ENCODE measurements at places on chromosomes 16 and 17.
A peak's percentile ranks its signal among the peaks of the same experiment; 100 is the strongest.

DNA sequence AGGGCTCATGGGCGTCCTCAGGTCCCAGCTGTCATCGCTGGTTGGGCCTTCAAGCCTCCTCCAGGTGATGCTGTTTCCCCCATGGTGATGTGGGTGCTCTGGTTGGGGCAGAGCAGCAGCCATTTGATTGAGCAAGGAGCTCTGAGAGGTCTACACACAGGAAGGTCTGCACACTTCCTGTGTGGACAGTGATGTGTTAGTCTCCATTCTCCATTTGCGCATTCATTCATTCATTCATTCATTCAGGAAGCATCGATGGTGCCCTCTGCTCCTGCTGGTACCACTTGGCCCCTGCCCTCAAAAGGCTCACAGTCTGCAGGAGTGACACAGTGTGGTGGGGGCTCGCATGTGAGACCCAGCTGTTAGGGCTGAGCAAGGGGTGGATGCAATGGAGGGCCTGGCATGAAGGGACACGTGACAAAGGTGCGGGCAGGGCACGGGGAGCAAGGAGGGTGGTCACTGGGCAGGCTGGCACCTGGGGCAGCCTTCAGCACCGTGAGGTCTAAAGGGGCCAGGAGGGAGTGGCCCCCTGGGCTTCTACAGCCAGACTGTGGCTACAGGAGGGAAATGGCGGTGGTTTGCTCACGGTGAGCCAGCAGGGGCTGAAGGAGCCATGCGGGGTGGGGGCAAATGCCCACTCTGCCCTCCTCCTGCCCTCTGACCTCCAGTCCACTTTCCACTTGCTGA is 1.5 kb downstream of the ADGRG3 start:
- no peak for DNase-seq

GRCh38 chr16:4968879-4969483 is 10.9 kb downstream of the SEC14L5 start:
- no peak for DNase-seq

DNA sequence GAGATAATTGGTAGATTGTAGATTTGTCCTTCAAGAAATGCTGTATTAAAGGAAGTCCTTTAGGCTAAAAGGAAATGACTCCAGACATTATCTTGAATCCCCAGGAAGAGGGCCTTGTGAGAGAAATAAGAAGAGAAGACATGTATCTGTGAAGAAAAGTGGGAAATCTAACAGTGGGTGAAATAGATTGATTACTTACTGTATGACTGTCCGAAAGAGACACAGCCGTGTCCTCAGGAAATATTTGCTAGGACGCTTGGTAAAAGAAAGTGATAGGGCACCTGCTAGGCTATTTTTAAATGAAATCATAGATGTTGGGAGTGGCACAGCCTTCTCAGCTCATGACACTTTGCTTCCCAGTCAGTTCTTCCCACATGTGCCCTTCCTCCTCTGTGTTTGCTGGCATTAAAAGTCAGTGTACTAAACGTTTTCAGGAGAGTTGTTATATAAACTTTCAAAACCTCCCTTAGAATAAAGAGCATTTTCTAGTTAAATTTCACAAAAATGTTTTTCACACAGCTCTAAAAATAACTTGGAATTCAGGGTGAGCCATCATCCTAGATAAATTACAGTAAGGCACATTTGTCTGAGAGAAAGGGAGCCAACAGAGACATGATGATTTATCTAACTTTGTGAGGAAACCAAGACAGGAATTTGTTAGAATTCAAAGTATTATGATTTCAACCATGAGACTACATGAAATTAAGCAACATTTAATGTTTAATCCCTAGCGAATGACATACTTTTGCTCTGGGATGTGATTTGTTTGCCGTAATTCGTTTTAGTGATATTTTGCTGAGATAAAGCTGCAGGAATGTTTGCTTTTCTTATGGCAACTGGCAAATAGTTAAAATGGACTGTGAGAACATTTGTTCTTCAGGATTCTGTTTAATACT is 35.0 kb downstream of the DHRS7B start:
- peak; percentile 13 for DNase-seq

- DNase-seq = no peak
Measured at GRCh38 chr16:11612665-11613025, 25.9 kb upstream of the LITAF start.

DNA sequence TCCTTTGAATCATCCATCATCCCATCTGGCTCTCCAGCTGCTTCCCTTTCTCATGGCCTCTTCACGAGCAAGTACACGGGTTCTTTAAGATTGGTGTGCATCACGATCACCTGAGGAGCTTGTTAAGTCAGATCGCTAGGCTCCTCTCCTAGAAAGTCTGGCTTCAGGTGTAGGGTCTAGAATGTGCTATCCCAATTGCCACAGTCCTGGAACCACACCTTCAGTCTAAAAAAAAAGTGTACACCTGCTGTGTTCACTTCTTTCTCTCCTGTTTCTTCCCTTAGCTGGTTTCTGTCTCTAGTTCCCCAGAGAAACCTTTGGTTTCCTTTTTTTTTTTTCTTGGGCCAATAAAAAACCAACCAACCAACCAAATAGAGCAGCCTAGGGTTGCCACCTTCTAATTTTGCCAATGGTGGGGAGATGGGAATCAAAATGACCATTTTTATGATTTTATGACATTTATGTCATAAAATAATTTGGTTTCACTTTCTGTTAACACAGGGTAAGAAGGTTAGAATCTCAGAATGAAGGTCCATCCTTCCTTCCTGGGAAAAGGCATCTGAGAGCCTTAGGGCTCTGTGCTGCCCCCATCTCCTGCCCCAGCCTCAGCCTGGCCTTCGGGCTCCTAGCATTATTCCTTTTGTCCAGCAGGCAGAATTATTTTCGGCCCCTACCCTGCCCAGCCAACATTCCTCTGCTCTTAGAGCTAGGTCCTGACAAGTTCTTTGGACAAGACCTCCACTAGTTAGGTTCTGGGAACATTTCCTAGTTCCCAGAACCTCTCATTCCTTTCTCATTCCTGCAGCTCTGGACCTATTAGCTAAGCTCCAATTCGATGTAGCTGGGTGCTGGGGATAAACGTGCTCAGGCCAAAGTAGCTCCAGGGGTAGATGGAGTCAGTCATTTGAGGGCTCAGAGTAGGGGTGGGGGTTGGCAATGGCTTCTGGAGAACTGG is 1.9 kb upstream of the GGT6 start:
- no peak for DNase-seq

GRCh38 chr16:68037841-68038597 is 14.9 kb downstream of the DUS2 start:
- no peak for DNase-seq

DNA sequence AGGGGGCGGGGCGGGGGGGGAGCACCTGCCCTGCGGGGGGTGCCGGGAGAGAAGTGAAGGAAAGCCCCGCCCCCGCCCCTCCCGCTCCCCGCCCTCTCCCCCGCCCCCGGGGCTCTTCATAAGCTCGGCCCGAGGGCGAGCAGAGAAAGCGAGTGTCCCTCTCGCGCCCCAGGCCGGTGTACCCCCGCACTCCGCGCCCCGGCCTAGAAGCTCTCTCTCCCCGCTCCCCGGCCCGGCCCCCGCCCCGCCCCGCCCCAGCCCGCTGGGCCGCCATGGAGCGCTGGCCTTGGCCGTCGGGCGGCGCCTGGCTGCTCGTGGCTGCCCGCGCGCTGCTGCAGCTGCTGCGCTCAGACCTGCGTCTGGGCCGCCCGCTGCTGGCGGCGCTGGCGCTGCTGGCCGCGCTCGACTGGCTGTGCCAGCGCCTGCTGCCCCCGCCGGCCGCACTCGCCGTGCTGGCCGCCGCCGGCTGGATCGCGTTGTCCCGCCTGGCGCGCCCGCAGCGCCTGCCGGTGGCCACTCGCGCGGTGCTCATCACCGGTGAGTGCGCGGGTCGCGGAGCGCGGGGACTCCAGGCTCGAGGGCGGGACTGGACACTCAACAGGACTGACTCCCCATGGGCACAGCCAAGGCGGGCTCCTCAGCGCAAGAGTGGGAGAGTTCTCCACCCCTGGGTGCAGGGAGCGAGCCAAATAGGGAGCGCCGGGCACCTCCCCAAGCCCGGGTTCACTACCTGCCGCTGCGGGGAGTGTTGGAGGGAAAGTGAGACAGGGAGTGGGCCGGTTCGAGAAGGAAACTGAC is at the start of gene HSD11B2:
Gene HSD11B2 (plus strand): TSS at position 145 of the 798 bp plus-strand sequence. CDS start 128 bp downstream, at position 273.
- DNase-seq = peak; percentile 80

- no peak for DNase-seq
Measured at GRCh38 chr17:2239882-2240430, 63.6 kb downstream of the SMG6 start.

GRCh38 chr17:43398724-43399595 is at the start of gene ARL4D:
TSS of gene ARL4D (plus strand) at chr17:43398993. CDS start at chr17:43399733, 740 bp downstream.
- peak; percentile 95 for DNase-seq

DNA sequence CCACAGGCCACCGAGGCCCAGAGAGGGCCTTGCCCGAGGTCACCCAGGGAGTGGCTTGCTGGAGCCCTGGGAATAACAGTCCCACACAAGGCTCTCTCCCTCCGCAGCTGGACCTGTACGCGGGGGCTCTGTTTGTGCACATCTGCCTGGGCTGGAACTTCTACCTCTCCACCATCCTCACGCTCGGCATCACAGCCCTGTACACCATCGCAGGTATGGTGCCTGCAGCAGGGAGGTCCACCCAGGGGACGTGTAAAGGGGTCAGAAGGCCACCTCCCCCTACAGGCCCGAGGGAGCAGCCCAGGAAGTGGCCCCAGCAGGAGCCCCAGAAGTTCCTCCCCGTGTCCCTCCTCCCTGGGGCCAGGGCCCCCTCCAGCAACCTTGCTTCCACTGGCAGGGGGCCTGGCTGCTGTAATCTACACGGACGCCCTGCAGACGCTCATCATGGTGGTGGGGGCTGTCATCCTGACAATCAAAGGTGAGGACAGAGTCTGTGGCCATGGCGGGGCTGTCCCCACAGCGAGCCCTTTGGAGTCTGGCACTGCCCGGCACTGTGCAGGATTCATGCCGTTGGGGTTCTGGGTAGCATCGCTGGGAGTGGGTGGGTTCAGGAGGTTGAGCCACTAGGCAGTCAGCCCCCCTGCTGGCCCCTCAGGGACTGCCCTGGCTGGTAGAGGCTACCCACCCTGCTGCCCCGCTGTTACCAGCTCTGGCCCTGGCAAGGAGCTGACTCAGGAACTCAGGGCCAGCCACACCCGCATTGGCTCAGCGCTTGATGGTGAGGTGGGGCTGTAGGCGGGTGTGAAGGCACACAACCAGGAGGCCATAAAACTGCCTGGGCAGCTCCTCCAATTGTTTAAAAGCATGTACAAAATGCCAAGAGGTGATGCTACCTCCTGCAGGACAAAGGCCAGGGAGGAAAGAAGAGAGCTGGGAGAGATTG is 17.3 kb downstream of the SLC5A10 start:
- no peak for DNase-seq

GRCh38 chr17:75152922-75153779 is 1.2 kb downstream of the JPT1 start:
- DNase-seq = peak; percentile 66

- peak; percentile 43 for DNase-seq
Measured at GRCh38 chr17:50181591-50182560, 16.1 kb downstream of the SGCA start.

- no peak for DNase-seq
Measured at GRCh38 chr17:77349976-77350830, 209.4 kb downstream of the SEC14L1 start.

DNA sequence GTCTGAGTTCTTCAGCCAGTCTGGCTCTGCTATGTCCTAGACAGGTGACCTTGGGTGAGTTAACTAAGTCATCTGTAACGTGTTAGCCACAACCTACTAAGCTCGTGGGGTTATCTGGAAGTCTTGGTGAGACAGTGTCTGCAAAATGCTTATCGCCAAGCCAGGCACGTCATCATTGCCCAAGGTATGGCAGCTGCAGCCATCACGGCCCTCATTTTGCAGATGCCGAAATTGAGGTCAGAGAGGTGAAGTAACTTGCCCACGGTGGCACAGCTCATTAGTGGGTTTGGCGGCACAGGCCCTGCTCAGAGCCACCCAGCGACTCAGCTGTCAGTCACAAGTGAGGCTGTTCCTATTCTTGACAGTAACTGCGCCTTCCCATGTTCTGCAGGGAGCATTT is 79.8 kb downstream of the CMIP start:
- DNase-seq = no peak

DNA sequence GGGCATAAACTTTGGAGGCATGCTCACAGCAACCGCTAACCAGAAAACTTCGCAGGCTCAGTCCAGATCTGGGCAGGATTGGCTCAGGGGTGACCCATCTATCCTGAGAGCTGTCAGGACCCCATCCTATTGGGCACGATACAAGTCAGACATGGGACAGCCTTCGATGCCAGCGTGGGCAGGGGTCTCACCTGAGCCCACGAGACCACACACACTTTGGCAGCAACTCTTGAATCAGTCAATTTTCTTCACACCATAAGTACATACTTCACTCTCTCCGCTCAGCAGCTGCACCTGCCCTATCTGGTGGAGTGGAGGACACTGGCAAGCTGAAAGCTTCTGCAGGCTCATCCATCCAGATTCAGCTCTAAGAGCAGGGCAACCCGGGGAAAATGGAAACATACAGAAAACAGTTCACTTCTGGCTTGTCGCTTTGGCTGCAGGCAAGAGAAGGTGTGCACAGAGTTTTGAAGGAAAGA is 48.3 kb downstream of the ZFHX3 start:
- no peak for DNase-seq

- no peak for DNase-seq
Measured at GRCh38 chr17:71441098-71441497, 679.7 kb upstream of the SOX9 start.

GRCh38 chr16:1614456-1615102 is 2.4 kb downstream of the CRAMP1 start:
- DNase-seq = peak; percentile 24

- DNase-seq = peak; percentile 42
Measured at GRCh38 chr16:21603928-21604327, 4.6 kb downstream of the METTL9 start.

DNA sequence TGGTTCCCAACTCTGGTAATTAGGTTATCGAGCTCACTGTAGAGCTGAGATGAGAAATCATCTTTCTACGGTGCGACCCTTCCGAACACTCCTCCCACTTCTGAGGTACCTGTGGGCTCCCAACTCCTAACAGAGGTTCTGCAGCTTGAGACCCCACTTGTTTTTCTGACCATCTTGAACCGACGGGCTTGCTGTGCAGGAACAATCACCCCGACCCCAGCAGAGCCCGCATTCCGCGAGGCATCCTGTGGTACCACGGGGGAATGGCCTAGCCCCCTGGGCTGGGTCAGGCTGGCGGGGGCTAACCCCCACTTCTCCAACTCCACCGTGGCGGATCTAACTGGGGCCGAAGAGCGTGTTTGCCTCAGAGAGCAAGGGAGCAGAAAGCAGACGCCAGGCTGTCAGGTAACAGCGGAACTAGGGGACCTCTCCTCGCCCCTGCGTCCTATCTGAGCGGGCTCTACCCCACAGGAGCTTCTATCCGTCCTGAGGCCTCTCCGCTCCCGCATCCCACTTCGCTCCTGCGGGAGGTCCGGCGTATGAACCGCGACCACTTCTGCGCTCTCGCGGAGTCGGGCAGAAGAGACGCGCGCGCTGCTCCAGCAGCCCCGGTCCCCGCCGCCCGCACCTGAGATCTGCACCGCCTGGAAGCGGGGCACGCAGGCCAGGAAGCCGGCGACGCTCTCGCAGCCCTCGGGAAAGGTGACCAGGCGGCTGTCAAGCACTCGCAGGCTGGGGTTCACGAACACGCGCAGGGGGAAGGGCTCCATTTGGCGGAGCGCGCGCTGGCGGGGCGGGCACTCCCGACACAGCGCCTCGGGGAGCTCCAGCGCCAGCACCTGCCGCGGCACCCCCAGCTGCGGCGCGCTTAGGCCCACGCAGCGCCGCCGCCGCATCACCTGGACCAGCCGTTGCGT is 761 bp downstream of the PDF start:
- DNase-seq = peak; percentile 18

GRCh38 chr16:89373355-89374110 is 116.8 kb downstream of the ANKRD11 start:
- peak; percentile 72 for DNase-seq

GRCh38 chr16:72974142-72974769 is 73.7 kb downstream of the ZFHX3 start:
- no peak for DNase-seq

All from kidney (tissue), 22 donors.